ENCODE measurements at places on chromosomes 4 and X. TPM values are rescaled to one million over a fixed set of nuclear protein-coding genes. Genes with fewer than 3 reads are reported as not detected.

GRCh38 chr4:3867403-3868100 lies 101.4 kb downstream of the ADRA2C start:
- no peak for DNase-seq

GRCh38 chr4:65777270-65777669 lies 107.0 kb upstream of the EPHA5 start:
- no peak for DNase-seq

DNA sequence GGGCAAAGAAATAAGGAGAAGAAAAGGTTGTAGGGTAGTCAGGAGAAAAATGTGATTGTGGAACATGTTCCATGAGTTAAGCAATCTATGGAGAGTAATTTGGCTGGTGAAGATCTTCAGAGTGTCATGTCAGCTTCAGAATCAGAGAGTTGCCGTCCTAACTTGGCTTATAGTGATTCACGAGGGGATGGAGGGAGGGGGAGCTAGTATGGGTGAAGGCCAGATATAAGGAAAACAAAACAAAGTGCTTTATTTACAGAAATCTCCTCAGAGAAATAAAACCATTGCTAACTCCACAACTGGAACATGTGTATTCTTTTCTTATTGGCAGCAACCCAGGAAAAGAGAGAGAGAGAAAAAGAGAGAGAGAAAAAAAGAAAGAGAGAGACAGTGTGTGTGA lies 256.5 kb upstream of the NRK start:
- DNase-seq: no peak

DNA sequence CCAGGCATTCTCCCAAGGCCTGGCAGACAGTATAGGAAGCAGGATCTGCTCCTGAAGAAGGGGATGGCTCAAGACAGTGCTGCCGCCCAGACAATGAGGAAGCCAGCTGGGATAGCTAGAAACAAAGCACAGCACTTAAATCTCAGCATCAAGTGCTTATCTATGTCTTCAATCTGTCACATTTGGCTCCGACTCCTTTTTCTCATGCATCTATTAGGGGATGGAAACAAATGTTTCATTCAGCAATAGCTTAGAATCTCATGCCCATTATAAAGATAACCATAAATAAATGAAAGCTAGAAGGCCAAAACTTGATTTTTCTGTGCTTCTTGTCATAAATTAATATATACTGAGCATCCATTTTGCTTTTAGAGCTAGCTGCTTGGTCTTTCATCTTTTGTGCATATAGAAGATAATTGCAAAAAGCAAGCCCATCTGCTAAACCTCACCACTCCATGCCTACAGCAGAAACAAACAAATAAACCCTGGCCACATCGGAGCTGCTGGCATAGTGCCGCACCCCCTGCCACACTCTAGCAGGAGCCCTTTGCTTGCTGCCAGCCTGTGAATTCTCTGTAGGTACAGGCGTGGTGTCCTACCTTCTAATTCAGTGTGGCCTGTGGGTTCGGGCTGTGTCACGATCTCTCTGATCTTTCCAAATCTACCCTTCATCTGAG lies 75.9 kb downstream of the AASDH start:
- peak; percentile 87 for DNase-seq

DNA sequence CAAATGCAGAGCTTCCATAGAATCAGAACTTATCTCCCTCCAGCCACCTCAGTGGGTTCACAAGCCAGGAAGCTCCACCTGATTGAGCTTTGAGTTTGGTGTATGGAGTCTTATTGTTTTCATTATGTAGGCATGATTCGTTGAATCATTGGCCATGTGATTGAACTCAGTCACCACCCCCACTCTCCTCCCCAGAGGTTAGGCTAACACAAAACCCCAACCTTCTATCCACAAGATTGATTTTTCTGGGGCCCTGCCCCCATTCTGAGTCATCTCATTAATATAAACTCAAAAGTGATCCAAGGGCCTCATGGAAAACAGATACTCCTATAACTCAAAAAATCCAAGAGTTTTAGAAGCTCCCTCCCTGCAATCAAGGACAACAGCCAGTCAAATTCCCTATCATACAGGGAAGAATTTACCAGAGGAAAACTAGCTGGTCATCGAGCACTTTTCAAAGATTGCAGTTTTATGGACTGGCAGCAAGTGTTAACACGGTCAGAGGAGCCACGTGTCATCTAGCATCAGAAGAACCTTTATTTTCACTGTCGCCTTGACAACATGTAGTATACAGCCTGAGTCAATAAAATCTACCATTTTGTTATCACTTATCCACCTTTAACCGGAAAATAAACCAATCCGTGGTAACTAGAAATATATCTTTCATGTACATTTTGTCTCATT lies 35.9 kb upstream of the GUCY1B1 start:
- no peak for DNase-seq

DNA sequence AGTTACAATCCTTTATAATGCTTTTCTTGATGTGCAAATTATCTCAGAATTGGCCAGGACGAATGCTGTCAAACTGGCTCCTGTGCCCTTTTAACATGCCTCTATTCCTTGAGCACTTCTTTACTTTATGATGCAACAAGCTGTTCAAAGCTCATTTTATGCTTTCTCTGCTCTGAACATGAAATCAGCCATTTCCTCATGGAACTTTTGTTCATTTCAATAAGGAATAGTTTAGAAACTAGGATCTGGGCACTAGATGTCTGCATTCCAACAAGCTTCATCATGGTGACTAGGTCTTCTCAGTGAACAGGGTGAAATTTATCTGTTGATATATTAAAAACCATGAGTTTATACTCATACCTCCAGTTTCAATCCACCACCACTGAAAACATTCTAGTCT lies 87.3 kb upstream of the TEX13A start:
- DNase-seq: no peak

- DNase-seq: no peak
Measured at GRCh38 chrX:63761639-63762038, 23.4 kb downstream of the ARHGEF9 start.

GRCh38 chrX:129091097-129091496 lies 432.2 kb downstream of the SMARCA1 start:
- DNase-seq: no peak

- DNase-seq: no peak
Measured at GRCh38 chr4:183960046-183960420, 54.9 kb downstream of the STOX2 start.

DNA sequence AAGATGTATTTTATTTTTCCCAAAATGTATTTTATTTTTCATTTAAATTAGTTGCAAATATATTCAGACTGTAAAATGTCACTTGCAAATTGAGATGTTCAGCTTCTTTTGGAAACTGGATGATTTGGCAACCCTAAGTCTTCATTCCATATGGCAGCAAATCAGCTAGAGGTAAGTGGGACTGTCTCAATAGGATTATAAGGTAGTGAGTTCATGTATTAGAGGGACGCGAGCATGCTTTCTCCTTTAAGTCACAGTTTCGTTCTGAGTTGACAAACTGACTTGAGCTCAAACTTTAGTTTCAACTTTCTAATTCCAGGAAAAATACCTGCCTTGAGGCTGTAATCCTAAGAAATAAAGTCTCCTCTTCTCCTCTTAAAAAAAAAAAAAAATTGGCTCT lies 44.2 kb upstream of the TMEM131L start:
- no peak for DNase-seq

- DNase-seq: no peak
Measured at GRCh38 chr4:6343939-6344408, 74.3 kb downstream of the WFS1 start.

DNA sequence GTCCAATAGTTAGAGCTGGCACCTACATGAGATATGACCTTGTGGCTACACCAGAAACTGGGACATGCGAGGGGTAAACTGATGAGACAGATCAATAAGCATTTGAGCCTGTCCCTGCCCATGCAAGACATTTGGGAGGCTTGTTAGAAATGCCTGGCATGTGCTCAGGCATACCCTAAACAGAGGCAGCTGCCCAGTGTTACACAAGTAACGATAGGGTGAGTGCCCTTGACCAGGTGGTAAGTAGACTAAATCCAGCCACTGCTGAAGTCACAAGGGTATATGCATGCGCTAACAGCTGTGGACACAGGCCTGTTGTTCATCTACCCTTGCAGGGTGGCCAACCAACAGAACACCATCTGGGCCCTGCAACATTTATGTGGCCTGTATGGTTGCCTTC lies 56.1 kb upstream of the CCDC149 start:
- no peak for DNase-seq

GRCh38 chrX:37825215-37825842 lies 22.0 kb downstream of the DYNLT3 start:
- no peak for DNase-seq

DNA sequence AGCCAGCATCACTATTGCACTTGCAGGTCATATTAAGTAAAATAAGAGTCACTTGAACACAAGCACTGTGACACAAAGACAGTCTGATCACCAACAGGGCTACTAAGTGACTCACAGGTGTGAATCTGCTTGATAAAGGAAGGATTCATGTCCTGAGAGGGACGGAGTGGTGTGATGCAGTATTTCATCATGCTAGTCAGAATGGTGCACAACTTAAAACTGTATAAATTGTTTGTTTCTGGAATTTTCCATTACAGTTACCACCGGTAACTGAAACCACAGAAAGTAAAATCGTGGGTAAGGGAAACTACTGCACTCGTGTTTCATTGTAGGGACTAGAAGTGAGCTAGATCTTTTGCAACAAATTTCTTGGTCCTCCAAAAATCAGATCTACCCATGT lies 109.7 kb downstream of the ELOVL6 start:
- no peak for DNase-seq

DNA sequence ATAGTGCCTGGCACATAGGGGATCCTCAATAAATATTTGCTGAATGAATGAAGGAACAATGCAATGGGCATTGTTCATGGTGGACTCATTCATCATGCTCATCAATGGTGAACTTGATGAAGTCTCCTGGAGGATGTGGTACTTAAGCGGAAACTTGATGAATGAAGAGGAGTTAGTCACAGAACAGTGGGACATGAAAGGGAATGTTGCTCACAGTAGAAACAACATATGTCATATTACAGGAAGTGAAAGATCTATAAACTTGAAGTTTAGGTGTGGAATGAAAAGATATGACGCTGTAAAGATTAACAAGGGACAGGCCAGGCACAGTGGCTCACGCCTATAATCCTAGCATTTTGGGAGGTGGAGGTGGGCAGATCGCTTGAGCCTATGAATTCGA lies 224.1 kb downstream of the PPP3CA start:
- DNase-seq: no peak

GRCh38 chr4:111230265-111230664 lies 607.4 kb upstream of the PITX2 start:
- DNase-seq: no peak

DNA sequence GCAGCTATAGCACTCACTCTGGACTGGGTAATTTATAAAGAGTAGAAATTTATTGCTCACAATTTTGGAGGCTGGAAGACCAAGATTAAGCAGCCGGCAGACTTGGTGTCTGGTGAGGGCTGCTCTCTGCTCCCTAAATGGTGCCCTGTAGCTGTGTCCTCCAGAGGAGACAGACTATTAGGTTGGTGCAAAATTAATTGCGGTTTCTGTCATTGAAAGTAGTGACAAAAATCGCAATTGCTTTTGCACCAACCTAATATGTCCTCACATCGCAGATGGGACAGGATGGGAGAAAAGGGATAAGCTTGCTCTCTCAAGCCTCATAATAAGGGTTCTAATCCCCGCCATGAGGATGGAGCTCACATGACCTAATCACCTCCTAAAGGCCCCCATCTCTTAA lies 258.1 kb upstream of the VCX3A start:
- no peak for DNase-seq

EFNB1 gene
- 44.3 TPM for total RNA-seq

BCLAF3 gene
- total RNA-seq: 14.1 TPM

CCDC149 gene
- total RNA-seq: 24.6 TPM

AREG gene
- 130 TPM for total RNA-seq

GUCY1A1 gene
- total RNA-seq: 78.0 TPM

STARD8 gene
- total RNA-seq: 18.8 TPM

ATP5ME gene
- total RNA-seq: 211 TPM

BMP15 gene
- not detected for total RNA-seq

SYTL5 gene
- 0.50 TPM for total RNA-seq

IGFBP7 gene
- total RNA-seq: 438 TPM

Measured in left lung (tissue), 14 donors.